ENCODE measurements at places on chromosomes 7 and 10.
A peak's percentile ranks its signal among the peaks of the same experiment; 100 is the strongest.

DNA sequence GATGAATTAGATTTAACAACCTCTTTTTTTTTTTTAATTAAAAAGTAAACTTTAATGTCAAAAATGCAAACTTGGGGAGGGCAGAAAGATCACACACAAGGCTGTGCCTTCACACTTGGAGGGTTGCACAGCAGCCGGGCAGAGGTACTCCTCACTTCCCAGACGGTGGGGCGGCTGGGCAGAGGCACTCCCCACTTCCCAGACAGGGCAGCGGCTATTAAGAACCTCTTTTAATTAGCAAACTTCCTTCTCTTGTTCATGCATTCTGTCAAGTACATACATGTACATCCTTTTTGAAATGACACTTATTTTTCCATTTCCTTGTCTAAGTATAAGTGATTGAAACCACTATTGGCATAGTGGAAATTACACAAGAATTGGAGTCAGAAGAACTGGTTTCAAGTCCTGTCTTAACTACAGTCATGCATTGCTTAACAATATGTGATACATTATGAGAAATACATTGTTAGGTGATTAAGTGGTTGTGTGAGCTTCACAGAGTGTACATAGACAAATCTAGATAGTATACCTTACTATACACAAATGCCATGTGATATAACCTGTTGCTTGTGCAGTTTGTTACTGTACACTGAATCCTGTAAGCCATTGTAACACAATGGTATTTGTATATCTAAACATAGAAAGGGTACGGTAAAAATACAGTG is 26.5 kb downstream of the BTRC start:
- no peak for DNase-seq

DNA sequence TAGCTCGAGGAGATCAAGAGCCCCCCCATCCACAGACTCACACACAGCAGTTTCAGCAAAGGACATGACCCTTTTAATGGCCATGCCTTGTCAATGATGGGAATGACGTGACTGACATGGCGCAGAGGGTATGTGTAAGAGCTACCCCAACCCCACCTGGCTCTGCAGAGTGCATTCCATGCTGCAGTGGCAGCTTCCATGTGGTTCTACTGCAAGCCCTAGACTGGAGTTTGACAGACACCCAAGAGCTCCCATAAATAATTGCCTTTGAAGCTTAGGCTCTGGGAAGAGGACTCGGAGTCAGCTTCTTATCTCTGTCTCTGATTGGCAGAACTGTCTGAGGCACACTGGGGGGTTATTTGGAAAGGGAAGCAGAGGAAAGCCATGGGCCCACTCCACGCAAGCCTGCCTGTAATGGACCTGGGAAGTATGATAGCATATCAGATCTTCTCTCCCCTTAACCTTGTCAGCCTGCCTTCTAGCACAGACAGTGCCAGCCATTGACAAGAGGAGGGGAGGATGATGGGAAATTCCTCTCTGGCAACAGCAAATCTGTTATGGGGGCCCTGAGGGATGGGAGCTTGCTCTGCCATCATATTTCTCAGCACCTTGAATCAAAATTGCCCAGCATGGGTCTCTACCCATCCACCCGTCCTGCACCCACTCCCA is 478.5 kb upstream of the PODXL start:
- no peak for DNase-seq

GRCh38 chr10:71868192-71868697 is 17.2 kb upstream of the PSAP start:
- DNase-seq = peak; percentile 30

GRCh38 chr10:12327074-12327473 is 22.3 kb upstream of the CAMK1D start:
- no peak for DNase-seq

DNA sequence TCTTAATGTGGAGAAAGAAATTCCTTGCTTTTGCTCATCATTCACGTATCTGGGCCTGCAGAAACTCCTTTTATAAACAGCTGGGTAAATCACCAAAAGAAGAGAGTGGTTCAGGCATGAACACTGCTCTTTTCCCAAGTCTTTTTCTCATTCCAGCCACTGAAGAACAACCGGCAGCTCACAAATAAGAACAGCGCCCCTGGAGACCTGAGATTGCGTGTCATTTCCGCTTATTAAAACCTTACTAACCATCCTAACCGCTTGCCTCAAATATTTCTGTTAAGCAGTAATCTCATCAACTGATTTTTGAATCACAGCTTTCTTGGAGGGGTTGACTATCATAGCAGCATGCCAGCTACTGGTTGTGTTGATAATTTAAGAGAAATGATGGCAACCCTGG is 213.0 kb upstream of the PLXNA4 start:
- no peak for DNase-seq

DNA sequence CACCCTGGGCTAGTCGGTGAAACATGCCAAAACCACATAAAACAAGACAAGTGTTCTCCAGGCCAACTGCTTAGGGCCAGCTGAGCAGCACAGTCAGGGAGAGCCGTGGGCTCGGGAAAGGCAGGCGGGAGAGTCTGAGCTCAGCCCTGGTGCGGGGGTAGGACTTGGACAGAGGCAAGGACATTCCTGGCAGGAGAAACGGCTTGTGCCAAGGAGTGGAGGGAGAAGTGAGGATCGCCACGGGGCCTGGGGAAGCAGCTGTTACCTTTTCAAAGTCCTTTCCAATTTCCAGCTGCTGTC is 4.2 kb downstream of the ELN start:
- DNase-seq = peak; percentile 7

GRCh38 chr10:132512693-132513345 is 24.8 kb upstream of the INPP5A start:
- no peak for DNase-seq

- DNase-seq = no peak
Measured at GRCh38 chr10:44399659-44400451, 15.0 kb upstream of the CXCL12 start.

DNA sequence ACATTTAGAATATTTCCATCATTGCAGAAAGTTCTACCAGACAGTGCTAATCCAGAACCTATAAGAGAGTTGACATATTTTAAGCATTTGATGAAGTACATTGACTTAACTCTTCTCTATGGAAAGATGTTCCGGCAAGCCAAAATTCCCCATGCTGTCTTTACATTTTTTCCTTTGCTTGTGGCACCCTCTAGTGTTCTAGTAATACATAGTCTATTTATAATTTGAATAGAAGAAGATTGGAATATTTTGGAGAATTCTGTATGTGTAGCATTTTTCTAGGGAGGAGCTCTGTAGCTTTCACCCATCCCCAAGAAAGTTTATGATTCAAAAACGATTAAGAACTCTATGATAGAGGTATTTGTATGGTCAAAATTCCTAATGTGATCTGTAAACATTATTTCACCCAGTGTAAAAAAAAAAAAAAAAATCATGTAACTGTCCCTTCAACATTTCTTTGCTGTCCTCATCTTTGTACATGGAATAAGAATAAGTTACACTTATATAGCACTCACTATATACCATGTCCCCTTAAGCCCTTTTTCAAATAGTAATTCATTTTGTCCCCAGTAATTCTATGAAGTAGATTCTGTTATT is 33.2 kb downstream of the NRF1 start:
- no peak for DNase-seq

DNA sequence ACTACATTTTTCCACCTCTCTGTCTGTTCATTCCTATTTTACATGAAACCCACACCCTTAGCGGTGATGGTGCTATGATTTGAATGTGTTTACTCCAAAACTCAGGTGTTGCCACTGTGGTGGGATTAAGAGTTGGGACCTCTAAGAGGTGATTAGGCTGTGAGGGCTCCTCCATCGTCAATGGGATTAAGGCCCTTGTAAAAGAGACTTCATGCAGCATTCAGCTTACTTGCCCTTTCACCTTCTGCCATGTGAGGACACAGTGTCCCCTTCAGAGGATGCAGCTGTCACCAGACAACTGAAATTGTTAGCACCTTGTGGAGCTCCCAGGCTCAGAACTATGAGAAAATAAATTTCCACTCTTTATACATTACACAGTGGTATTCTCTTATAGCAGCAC is 182.2 kb downstream of the NOC3L start:
- no peak for DNase-seq

- no peak for DNase-seq
Measured at GRCh38 chr10:15571575-15571974, 148.1 kb downstream of the ITGA8 start.

DNA sequence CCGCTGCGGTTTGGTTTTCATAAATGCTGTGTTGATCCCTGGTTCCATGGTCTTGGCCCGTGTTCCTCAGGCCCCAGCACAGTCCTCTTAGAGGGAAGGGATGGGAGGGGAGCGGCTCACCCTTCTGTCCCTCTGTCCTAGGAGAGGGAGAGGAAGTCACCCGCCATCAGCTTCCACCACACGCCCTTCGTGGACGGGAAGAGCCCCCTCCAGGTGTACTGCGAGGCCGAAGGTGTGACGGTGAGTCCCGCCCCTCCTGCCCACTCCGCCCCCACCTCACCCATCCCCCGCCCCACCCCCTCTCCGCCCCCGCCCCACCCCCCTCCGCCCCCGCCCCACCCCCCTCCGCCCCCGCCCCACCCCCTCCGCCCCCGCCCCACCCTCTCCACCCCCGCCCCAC is 37.5 kb upstream of the DPYSL4 start:
- DNase-seq = no peak

GRCh38 chr10:61280303-61280702 is 172.9 kb downstream of the TMEM26 start:
- no peak for DNase-seq

- no peak for DNase-seq
Measured at GRCh38 chr7:27651702-27652101, 11.0 kb downstream of the HIBADH start.

DNA sequence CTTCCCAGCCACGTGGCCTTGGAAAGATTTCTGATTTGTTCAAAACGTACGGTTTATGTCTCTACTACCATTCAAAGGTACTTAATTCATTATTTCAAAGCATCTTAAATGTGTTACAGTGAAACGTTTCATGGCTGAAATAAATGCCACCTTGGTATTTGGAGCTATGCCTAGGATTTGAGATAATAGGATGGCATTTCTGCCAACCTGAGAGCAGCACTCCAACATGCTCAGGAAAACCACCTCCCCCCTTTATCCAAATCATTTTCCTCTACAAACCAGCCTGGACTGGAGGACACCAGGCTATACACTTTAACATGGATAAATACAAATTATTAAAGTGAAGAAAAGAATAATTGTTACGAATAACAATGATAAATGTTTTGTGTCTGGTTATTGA is 260.9 kb downstream of the ZMYND11 start:
- DNase-seq = no peak

- DNase-seq = no peak
Measured at GRCh38 chr7:92813390-92814024, 22.9 kb downstream of the CDK6 start.

GRCh38 chr7:98643236-98643985 is 26.3 kb downstream of the NPTX2 start:
- DNase-seq = no peak

- no peak for DNase-seq
Measured at GRCh38 chr10:73873838-73874215, 528 bp downstream of the CAMK2G start.

GRCh38 chr7:41809940-41810576 is 107.2 kb upstream of the INHBA start:
- no peak for DNase-seq

DNA sequence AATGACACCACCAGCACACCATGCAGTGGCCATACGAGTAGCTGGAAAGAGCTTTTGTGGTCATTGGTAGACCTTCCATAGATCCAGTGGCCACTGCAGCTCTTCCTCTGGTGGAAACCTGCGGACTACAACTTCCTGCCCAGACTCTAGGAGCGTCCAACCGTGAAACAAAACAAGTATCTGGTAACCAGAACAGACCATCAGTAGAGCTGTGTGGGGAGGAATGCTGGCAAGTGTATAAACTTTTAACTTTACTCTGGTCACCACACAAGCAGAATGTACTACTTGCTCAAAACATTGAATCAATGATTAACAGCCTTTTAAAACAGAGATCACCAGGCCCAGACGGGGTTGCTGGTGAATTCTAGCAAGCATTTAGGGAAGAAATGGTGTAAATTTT is 154.7 kb upstream of the DGKB start:
- no peak for DNase-seq

DNA sequence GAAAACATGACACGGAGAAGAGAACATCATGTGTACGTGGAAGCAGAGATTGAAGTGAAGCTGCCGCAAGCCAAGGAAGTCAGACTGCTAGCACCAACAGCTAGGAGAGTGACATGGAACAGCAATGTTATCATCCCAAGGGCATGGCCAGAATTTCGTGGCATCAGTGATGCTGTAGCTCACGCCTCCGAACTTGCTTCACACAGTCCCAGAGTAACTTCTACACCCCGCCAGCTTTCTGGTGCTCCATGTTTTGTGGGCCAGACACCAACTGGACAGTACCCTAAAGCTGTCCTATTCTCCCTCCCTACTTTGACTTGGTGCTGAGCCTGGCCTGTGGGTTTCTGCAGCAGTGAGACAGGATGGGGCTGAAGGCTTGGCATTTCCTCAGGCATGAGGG is 33.0 kb upstream of the EMX2 start:
- DNase-seq = no peak

DNA sequence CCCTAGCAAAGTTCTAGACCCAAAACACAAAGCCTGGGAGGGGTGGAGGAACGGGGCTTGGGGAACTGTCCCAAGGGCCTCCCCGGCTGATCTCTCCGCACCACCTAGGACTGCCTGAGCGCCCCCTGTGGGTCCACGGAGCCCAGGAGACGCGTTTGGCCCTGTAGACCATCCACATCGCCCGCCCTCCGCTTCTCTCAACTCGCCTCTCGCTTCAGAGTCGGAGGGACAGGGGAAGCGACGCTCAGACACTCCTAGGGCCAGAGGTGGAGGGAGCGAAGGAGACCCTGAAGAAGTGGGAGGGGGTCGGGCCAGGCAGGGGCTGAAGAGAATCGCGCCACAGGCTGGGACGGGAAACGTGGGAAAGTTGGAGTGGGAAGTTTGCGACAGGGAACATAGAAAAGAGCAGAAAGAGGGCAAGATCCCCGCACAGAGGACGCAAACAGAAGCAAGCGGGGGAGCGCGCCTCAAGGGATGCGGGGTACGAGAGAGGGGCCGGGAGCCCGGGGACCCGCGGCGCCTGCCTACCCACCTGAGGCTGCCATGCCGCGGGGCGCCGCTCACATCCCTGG is 378 bp downstream of the PIK3AP1 start:
- no peak for DNase-seq

- no peak for DNase-seq
Measured at GRCh38 chr7:117006907-117007684, 53.8 kb downstream of the ST7 start.

- no peak for DNase-seq
Measured at GRCh38 chr10:110641256-110641655, 2.9 kb upstream of the RBM20 start.

GRCh38 chr7:135147341-135147898 is 452 bp upstream of the TMEM140 start:
- no peak for DNase-seq

DNA sequence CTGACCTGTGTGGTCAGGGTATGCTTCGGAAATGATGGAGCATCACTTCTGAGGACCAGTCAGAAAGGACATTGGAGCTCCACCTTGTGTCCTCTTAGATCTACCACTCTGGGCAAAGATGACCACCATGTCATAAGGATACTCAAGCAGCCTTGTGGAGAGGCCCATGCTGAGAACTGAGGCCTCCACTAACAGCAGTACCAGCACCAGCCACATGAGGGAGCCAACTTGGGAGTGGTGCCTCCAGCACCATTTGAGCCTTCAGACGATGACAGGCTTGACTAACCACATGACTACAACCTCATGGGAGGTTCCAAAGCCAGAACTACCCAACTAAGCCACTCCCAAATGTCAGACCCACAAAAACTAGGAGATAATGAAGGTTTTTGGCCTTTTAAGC is 116.0 kb downstream of the NPTX2 start:
- DNase-seq = no peak

GRCh38 chr10:110274072-110274627 is 30.6 kb downstream of the SMNDC1 start:
- no peak for DNase-seq

Measured in T1000 (cell line).